Fibroblast of villous mesenchyme (primary cell): ENCODE measurements at places on chromosomes 12 and 14. TPM values are rescaled to one million over a fixed set of nuclear protein-coding genes. Genes with fewer than 3 reads are reported as not detected.

The ALG10B gene
- 3.0 and 4.8 TPM in 2 replicates for total RNA-seq

The IFI27L1 gene
- total RNA-seq: 9.9 and 15.8 TPM in 2 replicates

The SLC6A15 gene
- total RNA-seq: 0.43 and 0.64 TPM in 2 replicates

The INSM2 gene
- total RNA-seq: not detected in 2 replicates

The POTEG gene
- total RNA-seq: not detected in 2 replicates

The RNASE3 gene
- total RNA-seq: not detected in 2 replicates

The DTX1 gene
- total RNA-seq: not detected in 2 replicates

The SCN8A gene
- total RNA-seq: 23.5 and 33.7 TPM in 2 replicates

The DEPDC4 gene
- total RNA-seq: 0.64 and 1.7 TPM in 2 replicates

The TWF1 gene
- total RNA-seq: 159 and 224 TPM in 2 replicates

The KRT6C gene
- total RNA-seq: not detected in 2 replicates

The KCNJ8 gene
- 5.2 and 19.4 TPM in 2 replicates for total RNA-seq

The FAM216A gene
- total RNA-seq: 11.0 and 20.7 TPM in 2 replicates

The MGST1 gene
- 92.8 and 169 TPM in 2 replicates for total RNA-seq

The EGLN3 gene
- 0.64 and 0.86 TPM in 2 replicates for total RNA-seq

The RAD9B gene
- total RNA-seq: 0.64 and 1.3 TPM in 2 replicates

The ARHGEF40 gene
- 39.6 and 45.3 TPM in 2 replicates for total RNA-seq

The TAS2R42 gene
- not detected in 2 replicates for total RNA-seq

The CPM gene
- total RNA-seq: 8.4 and 23.3 TPM in 2 replicates

The KLRK1 gene
- total RNA-seq: not detected in 2 replicates

The FSCB gene
- total RNA-seq: under 0.01 TPM in 1 of 2 replicates, not detected in the other

The TRIM9 gene
- 0.64 TPM in 1 of 2 replicates, not detected in the other for total RNA-seq

The TGM1 gene
- total RNA-seq: 0.64 and 2.2 TPM in 2 replicates

The ADCY4 gene
- total RNA-seq: 4.2 and 18.1 TPM in 2 replicates

The FLVCR2 gene
- total RNA-seq: 0.43 and 0.64 TPM in 2 replicates

The TMTC2 gene
- total RNA-seq: 1.6 and 5.2 TPM in 2 replicates

The ERBB3 gene
- total RNA-seq: 0.32 and 1.7 TPM in 2 replicates

The C14orf180 gene
- not detected in 2 replicates for total RNA-seq

The CD69 gene
- total RNA-seq: not detected in 2 replicates

The SLC25A47 gene
- total RNA-seq: not detected in 2 replicates

The CCDC177 gene
- not detected in 2 replicates for total RNA-seq

The PPFIBP1 gene
- total RNA-seq: 69.1 and 71.2 TPM in 2 replicates

The RDH16 gene
- under 0.01 TPM in 2 replicates for total RNA-seq

The GUCY2C gene
- total RNA-seq: not detected in 2 replicates

The A2ML1 gene
- not detected in 2 replicates for total RNA-seq

The ARHGAP9 gene
- under 0.01 TPM in 2 replicates for total RNA-seq

The CLEC1B gene
- total RNA-seq: under 0.01 TPM in 1 of 2 replicates, not detected in the other
